Left ventricle myocardium inferior (tissue), 1 donor: ENCODE measurements at places on chromosomes 1 and 21. TPM values are rescaled to one million over a fixed set of nuclear protein-coding genes. Genes with fewer than 3 reads are reported as not detected.

- DNase-seq: no peak
Measured at GRCh38 chr1:89708751-89709375, 75.9 kb downstream of the LRRC8C start.

ADAMTS4 gene
- 14.1 TPM for total RNA-seq

HAO2 gene
- not detected for total RNA-seq

GRCh38 chr1:84078108-84078841 is 65.8 kb upstream of the PRKACB start:
- no peak for DNase-seq

IGSF3 gene
- total RNA-seq: 19.9 TPM

TEDDM1 gene
- total RNA-seq: not detected

GRCh38 chr1:230123280-230124185 is 56.5 kb downstream of the GALNT2 start:
- DNase-seq: no peak

ASH1L gene
- total RNA-seq: 38.7 TPM

DNA sequence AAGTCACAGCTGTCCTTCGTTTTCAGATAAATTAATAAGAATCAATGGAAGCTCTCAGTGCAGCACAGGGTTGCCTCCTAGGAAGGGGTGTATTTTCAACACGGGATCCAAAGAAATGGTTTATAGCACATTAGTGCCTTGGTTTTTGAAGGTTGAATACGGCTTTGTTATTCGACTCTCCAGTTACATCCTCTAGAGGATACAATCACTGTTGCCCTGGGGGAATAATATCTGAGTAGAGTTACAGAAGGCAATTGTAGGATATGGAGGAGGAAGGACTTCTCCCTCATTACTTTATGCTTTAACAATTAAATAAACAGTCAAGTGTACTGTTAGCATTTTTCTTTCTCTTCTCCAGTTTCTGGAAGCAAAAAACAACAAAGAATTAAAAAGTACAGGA is 14.3 kb upstream of the ZNF326 start:
- no peak for DNase-seq

DNA sequence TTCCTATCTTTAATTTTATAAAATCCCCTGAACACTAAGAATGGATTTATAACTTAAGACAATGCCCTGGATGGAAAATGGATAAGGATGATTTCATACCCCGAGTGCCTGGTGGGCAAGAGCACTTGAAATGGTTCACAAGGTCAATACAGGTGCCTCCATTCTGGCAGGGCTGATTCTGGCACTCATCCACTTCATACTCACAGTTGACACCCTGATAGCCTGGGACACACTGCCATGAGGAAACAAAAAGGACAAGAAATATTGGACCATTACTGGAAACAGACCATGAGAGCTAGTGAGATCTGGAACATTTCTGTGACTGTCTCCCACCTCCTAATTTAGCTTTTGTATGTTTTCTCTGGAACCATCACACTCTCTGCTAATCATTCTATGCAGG is 39.1 kb upstream of the ADAM30 start:
- no peak for DNase-seq

DNA sequence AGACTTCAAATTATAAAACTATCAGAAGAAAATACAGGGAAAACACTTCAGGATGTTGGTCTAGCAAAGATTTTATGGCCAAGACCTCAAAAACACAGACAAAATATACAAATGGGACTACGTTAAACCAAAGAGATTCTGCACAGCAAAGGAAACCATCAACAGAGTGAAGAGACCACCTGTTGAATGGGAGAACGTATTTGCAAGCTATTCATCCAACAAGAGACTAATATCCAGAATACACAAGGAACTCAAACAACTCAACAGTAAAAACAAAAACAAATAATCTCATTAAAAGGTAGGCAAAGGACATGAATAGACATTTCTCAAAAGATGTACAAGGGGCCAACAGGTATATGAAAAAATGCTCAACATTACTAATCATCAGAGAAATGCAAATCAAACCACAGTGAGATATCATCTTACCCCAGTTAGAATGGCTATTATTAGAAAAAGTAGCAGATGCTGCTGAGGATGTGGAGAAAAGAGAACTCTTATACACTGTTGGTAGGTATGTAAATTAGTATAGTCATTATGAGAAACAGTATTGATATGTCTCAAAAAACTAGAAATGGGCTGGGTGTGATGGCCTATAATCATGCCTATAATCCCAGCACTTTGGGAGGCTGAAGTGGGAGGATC is 112.6 kb downstream of the LRIG2 start:
- DNase-seq: no peak
